CD4-positive, alpha-beta T cell treated with Interleukin-10 for 1 hour (primary cell): ENCODE measurements at places on chromosomes 7 and 10.
A peak's percentile ranks its signal among the peaks of the same experiment; 100 is the strongest.

DNA sequence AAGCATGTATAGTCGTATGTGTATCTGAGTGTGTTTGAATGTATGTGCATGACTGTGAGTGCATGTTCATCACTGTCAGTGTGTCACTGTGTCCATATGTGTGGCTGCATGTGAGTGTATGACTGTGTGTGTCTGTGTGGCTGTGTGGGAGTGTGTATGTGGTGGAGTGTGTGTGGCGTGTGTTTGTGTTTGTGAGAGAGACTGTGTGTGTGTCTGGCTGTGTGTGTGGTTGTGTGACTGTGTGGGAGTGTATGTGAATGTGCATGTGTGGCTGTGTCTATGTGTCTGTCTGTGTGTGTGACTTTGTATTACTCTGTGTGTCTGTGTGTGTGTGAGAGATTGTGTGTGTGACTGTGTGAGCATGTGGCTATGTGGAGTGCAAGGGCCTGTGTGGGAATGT, 502.4 kb downstream of the DNAJB6 start:
- no peak for DNase-seq

- DNase-seq, result no peak
Observed at GRCh38 chr7:47758546-47758945, 176.6 kb upstream of the TNS3 start.

GRCh38 chr10:61618388-61618961, 44.3 kb upstream of the CABCOCO1 start:
- DNase-seq, result no peak

DNA sequence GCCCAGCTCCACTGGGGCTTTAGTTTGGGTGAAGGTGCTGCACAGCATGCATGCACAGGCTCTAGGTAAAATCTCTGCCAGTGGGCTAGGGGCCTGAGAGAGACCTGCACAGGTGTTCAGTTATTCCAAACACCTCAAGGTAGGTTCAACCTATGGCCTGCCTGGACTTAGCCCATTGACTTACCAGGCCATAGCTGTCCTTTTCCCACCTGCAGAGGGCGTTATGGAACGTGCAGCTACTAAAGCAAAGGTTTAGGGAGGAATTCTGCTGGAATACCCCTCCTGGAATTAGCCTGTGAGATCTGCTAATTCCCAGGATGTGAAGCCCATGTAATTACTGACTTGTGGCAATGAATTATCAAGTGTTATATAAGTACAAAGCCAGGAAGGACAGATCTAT, 3.6 kb downstream of the VWC2 start:
- DNase-seq, result no peak

GRCh38 chr10:132645630-132646442, 108.2 kb downstream of the INPP5A start:
- DNase-seq, result no peak

DNA sequence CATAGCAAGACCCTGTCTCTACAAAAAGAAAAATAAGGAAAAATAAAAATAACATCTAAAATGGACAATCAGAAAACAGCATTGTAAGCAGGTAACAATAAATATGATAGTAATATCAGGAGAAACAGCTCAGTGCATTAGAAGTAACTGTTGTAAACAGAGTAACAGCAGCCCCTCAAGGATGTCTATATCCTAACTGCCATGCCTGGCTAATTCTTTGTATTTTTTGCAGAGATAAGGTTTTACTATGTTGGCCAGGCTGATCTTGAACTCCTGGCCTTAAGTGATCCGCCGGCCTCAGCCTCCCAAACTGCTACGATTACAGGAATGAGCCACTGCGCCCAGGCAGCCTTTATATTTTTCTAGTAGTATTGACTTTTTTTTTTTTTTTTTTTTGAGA, 7.5 kb downstream of the SORBS1 start:
- DNase-seq, result no peak

DNA sequence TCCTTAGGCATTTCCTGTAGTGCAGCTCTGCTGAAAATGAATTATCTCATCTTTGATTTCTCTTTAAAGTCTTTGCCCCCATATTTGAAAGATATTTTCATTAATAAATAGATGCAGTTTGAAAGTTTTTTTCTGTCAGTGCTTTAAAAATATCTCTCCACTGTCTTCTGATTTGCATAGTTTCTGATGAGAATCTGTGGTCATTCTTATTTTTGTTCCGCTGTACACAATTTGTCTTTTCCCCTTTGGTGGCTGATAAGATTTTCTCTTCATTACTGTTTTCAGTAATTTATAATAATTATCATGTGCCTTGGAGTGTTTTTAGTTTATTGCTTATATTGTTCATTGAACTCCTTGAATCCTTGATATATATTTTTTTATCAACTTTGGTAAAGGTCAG, 7.0 kb upstream of the GHRHR start:
- no peak for DNase-seq

DNA sequence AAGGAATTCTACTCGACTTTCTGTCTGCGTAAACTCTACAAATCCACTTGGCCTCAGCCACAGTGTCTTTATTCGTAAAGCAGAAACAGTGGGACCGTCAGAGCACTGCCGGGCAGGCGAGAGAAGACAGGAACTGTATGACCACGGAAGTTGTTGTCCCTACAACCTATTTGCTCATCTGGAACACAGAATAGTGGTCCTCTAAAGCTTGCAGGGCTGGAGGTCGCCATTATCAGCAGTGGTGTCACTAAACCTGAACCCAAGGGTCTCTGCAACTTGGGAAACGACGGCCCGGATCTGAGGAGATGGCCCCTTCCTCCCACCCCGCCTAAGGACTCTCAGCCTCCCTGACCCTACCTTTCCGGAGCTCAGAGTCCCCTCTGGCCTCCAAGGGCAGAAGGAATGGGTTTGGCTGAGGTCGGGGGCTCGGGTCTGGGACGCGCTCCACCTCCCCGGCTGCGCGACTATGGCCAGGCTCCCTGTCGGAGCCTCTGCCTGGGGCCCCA, 442 bp downstream of the STYXL1 start:
- DNase-seq, result peak; percentile 20

GRCh38 chr7:2688409-2689342, 674 bp downstream of the AMZ1 start:
- DNase-seq, result no peak

DNA sequence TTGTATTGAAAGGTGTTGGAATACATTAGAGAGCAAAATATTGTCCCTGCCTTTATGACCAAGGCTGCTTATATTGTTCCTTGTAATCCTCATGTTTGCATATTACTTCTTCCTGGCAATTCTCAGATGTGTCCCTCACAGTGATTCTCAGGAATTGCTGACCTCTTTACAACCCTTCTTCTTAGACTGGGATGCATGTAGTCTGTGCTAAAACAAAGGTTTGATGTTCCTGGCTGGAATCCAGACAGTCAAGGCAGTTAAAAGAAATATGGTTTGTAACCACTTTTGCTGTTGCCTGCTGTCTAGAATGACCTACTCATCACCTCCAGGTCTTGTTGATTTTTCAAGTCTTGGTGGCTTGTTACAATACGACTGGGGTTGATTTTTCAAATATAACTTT, 367.6 kb downstream of the HGF start:
- DNase-seq, result no peak

DNA sequence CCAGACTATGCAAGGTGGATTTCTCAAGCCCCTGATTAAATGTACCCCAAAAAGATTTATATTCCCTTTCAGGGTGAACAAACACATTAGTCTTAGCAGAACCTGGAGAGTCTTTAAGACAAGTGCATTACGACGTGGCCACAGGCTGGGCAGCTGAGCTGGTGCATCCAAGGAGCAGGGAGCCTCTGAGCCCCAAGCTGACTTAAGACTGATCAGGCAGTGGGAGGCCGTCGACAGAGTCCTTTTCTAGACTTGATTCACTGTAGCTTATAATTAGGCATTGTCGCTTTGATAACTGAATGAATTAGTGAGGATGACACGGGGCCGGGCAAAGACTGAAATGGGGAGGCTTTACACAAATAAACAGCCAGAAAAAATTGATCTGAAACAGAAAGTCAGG, 353.2 kb downstream of the GPAM start:
- DNase-seq, result no peak

DNA sequence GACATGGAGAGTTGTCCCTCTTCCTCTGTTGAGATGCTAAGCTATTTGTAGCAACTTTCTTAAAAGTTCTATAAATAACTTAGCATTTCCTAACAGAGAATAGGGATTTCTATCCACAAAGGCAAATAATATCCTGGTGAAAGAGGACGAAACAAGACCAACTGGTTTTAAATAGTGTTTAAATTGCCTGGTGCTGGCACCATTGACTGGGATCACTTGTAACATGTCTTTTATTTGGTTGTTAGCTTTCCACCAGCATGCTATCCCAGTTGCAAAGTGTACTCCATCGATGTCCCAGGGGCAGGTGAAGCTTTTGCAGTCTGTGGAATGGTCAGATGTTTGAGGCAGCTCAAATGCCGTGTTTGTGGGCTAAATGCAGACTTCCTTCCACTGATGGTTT, 3.7 kb downstream of the SUFU start:
- DNase-seq, result no peak

DNA sequence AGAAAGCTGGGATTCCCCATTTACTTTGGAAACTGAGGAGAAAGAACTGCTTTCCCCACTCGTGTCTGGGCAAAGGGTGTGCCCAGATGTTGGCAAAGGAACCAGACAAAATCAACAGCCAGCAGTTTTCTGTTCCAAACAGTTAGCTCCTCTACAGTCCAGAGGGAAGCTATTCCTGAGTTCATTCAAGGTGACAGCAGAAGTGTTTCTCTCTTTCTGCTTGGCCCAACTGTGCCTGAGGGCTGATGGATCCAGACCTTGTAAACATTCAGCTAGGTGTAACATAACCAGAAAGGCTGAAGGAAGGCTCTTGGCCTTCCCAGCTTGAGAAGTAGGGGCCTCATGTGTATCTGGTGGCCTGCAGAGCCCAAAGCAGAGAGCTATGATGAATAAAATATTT, 7.0 kb upstream of the ALDH18A1 start:
- DNase-seq, result no peak

GRCh38 chr10:102102421-102102820, 17.7 kb downstream of the LDB1 start:
- no peak for DNase-seq

DNA sequence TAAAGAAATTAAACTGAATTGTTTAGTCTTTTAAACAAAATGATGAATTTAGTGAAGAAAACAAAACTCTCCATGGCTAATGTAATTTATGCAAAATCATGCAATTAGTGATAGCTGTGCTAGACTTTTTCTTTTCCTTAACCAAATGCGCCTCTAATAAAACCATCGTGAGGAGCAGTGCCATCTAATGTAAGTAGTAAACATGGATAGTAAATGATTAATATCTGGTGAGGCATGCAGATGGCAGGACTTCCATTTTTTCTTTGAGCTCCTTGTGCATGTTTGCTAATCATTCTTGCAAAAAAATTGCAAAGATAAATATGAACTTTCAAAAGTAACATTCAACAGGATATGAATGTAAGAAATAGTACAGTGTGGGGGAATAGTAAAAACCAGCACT, 2.3 kb downstream of the INSYN2A start:
- DNase-seq, result no peak

GRCh38 chr10:88209837-88210561, 346.6 kb downstream of the PTEN start:
- no peak for DNase-seq

- DNase-seq, result no peak
Observed at GRCh38 chr7:47355684-47356083, 226.2 kb downstream of the TNS3 start.

GRCh38 chr7:155999631-156000489, 187.6 kb upstream of the SHH start:
- no peak for DNase-seq

DNA sequence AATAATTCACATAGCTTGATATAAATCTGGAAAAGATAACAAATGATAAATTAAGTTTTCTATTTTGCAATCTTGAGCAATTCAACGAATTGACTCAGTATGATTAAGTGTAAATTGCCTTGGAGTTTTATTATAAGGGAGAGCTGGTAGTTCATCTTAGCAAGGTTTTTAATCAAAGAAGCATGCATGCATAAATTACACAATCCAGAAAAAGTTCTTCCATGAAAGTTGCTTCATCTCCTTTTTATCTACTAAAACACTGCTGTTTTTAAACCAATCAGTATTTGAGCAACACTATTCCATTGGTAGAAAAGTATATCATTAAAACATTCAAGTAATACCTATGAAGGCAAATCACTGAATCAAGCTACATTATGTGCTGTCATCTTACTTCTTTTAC, 47.6 kb downstream of the POT1 start:
- no peak for DNase-seq

- DNase-seq, result no peak
Observed at GRCh38 chr7:113202284-113202683, 83.9 kb upstream of the SMIM30 start.

- no peak for DNase-seq
Observed at GRCh38 chr10:107413971-107414370, 249.5 kb upstream of the SORCS1 start.

DNA sequence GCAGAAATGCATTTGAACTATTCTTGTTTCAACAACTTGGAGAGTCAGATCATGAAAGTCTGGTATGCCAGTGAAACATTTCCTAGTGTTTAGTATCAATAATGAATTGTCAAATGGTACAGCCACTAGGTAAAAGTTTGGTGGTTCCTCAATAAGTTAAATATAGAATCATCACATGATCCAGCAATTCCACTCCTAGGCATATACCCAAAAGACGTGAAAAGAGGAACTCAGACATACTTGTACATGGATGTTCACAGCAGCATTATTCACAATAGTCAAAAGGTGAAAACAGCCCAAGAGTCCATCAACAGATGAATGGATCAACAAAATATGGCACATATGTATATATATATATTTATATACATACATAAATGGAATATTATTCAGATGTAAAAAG, 67.0 kb upstream of the HPS1 start:
- no peak for DNase-seq

DNA sequence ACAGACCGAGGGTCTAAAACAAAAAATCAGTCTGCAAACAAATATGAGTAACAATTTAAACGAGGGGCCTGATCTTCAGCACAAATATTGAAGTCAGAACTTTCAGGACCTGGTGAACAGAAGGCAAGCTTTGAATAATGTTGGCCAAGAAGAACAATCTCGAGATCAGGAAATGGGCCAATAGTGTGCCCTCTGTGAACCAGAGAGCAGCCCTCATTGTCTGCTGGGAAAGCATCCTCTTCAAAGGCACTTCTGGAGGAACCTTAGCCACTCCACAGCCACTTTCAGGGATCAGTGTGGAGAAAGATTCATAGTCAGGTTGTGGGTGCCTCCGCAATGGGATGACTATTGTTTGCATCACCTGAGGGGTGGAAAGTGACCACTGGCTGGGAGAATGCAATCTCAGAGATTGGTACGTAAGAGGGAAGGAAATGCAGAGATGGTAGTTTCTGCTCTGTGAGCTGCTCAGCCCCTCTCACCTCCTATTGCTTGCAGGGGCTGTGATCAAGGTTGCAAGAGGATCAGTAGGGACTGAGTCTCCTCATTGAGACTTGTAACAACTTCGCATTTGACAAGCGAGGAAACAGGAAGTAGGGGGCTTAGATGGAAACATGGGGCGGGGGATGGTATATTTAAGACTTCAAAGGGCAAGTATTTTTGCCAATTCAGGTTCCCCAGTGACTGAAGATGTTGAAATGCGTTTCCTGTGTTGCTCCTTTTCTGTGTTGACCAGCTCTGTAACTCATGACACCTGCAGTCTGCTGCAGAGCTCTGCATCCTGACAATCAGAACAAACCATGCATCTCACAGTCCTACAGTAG, 28.4 kb upstream of the IFRD1 start:
- DNase-seq, result peak; percentile 10
